ENCODE measurements at places on chromosomes 3 and 15. TPM values are rescaled to one million over a fixed set of nuclear protein-coding genes. Genes with fewer than 3 reads are reported as not detected.

DNA sequence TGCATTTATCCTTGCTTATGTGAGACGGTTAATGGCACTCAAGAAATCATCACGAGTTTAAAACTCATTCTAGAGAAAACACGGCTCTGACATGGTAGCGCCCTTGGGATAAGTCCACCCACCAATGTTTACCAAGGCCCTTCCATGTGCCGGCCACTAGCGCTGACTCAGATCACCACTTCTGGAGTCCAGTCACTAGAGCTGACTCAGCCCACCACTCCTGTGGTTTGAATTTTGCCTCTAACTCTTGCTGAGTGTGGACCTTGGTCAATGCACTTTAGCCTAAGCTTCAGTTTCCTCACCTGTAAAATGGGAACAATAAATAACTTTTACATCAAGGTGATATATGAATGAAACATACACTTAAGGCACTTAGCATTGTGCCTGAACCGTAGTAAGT, 358.4 kb upstream of the PROK2 start:
- no peaks in the 10 kb centered on the region for H3K27me3 ChIP-seq
- H3K4me3 ChIP-seq = no peak overlapping the region
- H3K36me3 ChIP-seq = no peaks in the 10 kb centered on the region
- DNase-seq = no peak

DNA sequence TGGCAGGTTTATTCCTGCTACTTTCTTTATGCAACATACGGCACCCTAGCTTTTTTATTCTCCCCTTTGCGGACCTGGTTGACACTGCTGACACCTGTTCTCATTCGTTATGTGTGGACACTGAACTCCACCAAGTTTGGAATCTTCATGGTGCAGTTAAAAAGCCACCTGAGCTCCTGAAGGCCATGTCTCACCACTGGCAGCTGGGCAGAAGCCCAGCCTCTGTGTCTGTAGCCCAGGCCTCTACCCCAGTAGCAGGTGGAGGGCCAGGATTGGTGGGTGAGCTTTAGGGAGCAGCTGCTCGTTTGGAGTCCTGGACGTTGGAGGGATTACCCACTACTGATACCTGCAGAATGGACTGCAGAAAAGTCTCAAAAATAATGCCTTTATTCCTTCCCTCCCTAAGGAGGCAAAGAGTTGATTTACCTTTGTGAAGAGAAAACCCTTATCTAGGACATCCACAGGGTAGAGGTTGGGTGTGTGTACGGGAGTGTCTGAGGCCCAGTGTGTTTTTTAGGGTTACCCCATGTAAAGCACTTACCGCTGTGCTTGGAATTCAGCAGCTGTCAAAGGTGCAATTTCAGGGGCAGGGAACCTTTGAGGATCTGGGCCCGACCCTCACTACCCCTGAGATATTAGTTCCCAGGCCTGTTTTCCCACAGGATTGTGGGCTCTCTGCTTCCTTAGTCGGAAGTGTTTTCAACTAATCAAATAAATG, 637 bp upstream of the CCNDBP1 start:
- peak overlapping the region; percentile 94 for H3K27ac ChIP-seq
- peak overlapping the region; percentile 83 for H3K4me3 ChIP-seq
- DNase-seq = no peak
- peaks cover 15% of the 10 kb centered on the region for H3K36me3 ChIP-seq

DNA sequence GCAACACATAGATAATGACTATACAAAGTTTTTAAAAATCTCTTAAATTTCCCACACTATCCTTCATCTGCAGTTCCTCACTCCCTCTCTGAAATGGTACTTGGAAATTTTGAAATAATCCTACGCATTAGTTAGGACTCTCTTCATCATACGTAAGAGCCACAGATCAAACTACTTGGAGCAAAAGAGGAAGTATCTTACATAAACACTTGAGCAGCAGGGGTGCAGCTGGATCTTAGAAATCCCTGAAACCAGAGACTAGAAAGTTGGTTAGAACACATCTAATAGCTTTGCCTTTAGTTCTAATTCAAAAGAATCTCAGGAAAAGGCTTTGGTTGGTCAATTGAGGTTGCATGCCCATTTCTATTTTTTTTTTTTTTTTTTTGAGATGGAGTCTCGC, 38.8 kb upstream of the ZNF445 start:
- H3K4me3 ChIP-seq = no peak overlapping the region
- peaks cover 7% of the 10 kb centered on the region for H3K4me1 ChIP-seq
- H3K27ac ChIP-seq = no peak overlapping the region
- no peaks in the 10 kb centered on the region for H3K36me3 ChIP-seq
- DNase-seq = no peak

DNA sequence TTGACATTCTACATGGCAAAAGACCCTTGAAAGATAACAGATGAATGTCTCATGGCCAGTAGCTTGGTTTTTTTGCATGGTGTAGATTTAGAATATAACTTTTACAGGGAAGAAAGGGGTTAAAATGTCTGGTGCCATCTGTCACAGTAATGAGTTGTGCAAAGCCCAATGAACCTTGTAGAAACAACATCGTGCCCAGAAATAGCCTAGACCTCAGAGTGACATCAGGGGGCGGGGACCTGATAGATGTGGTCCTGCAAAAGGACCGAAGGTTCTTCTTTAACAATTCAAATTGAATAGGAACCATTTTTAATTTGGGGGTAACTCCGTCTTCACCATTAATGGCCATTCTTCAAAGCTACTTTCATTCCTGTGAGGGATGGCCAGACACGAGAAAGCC, 254.1 kb upstream of the CTDSPL start:
- no peaks in the 10 kb centered on the region for H3K36me3 ChIP-seq
- H3K4me3 ChIP-seq = no peak overlapping the region
- no peak for DNase-seq
- H3K27me3 ChIP-seq = no peaks in the 10 kb centered on the region

DNA sequence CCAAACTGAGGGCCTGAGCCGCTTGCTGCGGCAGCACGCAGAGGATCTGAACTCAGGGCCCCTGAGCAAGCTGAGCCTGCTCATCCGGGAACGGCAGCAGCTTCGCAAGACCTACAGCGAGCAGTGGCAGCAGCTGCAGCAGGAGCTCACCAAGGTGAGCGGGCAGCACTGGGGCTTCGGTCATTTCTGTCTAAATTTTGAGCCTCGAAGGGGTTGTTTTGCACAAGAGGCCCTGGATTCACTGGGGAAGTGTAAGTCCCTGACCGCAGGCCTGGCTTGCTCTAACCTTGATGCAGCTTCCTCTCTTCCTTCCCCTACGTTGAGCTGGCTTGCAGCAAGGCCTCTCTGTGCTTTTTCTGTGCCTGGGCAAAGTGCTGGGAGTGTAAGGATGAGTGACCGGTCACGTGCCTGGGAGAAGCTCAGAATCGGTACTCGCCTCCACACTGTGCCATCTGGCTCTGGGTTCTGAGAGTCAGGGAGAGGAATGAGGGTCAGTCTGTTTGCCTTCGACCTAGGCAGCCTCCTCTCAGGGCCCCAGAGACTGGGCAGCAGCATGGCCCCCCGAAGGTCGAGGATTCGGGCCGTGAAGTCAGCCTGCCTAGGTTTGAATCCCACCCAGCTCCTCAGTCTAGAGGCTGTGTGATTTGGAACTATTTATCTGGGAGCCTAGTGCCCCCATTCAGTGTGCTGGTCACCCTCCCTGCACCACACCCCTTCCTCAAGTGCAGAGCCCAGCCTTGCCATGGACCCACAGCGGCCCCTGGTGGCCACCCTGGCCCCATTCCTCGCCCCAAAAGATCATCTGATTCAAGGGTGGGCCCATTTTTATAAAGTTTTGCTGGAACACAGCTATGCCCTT, 1.4 kb downstream of the FES start:
- peaks cover 59% of the 10 kb centered on the region for H3K36me3 ChIP-seq
- H3K27ac ChIP-seq = peak overlapping the region; percentile 93
- H3K4me1 ChIP-seq = peaks cover 50% of the 10 kb centered on the region
- peak overlapping the region; percentile 62 for H3K4me3 ChIP-seq

GRCh38 chr3:133821767-133822638, 16.4 kb downstream of the SRPRB start:
- no peak overlapping the region for H3K4me3 ChIP-seq
- DNase-seq = peak; percentile 93
- peaks cover 69% of the 10 kb centered on the region for H3K36me3 ChIP-seq
- H3K27ac ChIP-seq = no peak overlapping the region
- H3K27me3 ChIP-seq = no peaks in the 10 kb centered on the region

Gene PLCD1
- total RNA-seq = 35.3 TPM
